ENCODE measurements at places on chromosomes 4 and X. TPM values are rescaled to one million over a fixed set of nuclear protein-coding genes. Genes with fewer than 3 reads are reported as not detected.

Gene KIAA1210
- total RNA-seq = 0.10 TPM

Gene WAS
- total RNA-seq = 5.6 TPM

Gene SASH3
- total RNA-seq = 3.0 TPM

Gene MAGEA8
- not detected for total RNA-seq

GRCh38 chr4:85498068-85498733, 23.3 kb downstream of the ARHGAP24 start:
- DNase-seq = no peak

GRCh38 chrX:149950681-149951080, 12.4 kb upstream of the EOLA2 start:
- no peak for DNase-seq

GRCh38 chr4:83040269-83040668, 5.3 kb downstream of the COPS4 start:
- no peak for DNase-seq

All from skin of body (tissue), 3 donors.